A549 treated with CORT108297 at 1 μM for 4 hours (cell line): ENCODE measurements at places on chromosomes 1 and 21. TPM values are rescaled to one million over a fixed set of nuclear protein-coding genes. Genes with fewer than 3 reads are reported as not detected.

The PLA2G2C gene
- total RNA-seq: not detected in 5 replicates

The HLX gene
- 3.6 to 5.1 TPM (median 4.0 TPM) in 5 replicates for total RNA-seq

The ADAM15 gene
- 52.7 to 90.3 TPM (median 81.7 TPM) in 5 replicates for total RNA-seq

The C1orf35 gene
- total RNA-seq: 28.4 to 39.8 TPM (median 38.3 TPM) in 5 replicates

The LMX1A gene
- total RNA-seq: 0.02 TPM in 1 of 5 replicates, not detected in the others

The COL24A1 gene
- total RNA-seq: 0.01 to 0.03 TPM (median 0.03 TPM) in 4 of 5 replicates, not detected in the other

The OR2L5 gene
- total RNA-seq: not detected in 5 replicates

The UMODL1 gene
- not detected in 5 replicates for total RNA-seq

The RAB29 gene
- 11.6 to 13.2 TPM (median 12.1 TPM) in 5 replicates for total RNA-seq

The LCE2A gene
- not detected in 5 replicates for total RNA-seq

The FAM72C gene
- 4.3 to 7.1 TPM (median 5.5 TPM) in 5 replicates for total RNA-seq

The SELENBP1 gene
- 5.9 to 8.4 TPM (median 6.1 TPM) in 5 replicates for total RNA-seq

The THEM5 gene
- not detected in 5 replicates for total RNA-seq
